ENCODE measurements at places on chromosomes 11 and 22. TPM values are rescaled to one million over a fixed set of nuclear protein-coding genes. Genes with fewer than 3 reads are reported as not detected.

ZNF408 gene
- polyA plus RNA-seq = 6.6 TPM

- no peak for DNase-seq
Measured at GRCh38 chr11:18633256-18634139, 644 bp downstream of the SPTY2D1 start.

DNA sequence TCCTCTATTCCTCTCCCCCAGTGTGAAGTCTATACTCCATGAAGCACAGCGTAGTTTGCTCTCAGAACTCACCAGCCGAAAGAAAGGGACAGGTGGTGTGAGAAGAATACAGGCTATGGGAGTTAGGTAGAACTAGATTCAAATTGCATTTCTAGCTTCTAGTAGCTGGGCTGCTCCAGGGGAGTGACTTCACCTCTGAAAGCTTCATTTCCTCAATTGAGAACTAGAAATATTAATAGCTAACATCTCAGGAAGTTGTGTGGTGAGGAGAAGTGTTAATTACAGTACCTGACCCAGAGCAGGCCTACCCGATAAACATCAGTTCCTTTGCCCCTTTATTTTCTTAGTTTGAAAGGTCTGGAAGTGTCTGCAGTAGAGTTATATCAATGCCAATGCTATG lies 484.7 kb upstream of the TENM4 start:
- no peak for DNase-seq

GRCh38 chr11:115566180-115566764 lies 62.1 kb upstream of the CADM1 start:
- no peak for DNase-seq

- no peak for DNase-seq
Measured at GRCh38 chr22:24176630-24177029, 4.7 kb upstream of the SUSD2 start.

MYBPC3 gene
- polyA plus RNA-seq = 0.13 TPM

GRCh38 chr11:92826136-92826535 lies 143.3 kb upstream of the MTNR1B start:
- no peak for DNase-seq

ADSL gene
- 176 TPM for polyA plus RNA-seq

APOL5 gene
- polyA plus RNA-seq = not detected

RAB36 gene
- polyA plus RNA-seq = 1.4 TPM

GRCh38 chr22:19454156-19454555 lies 6.6 kb upstream of the C22orf39 start:
- no peak for DNase-seq

ANO9 gene
- polyA plus RNA-seq = 0.08 TPM

DNA sequence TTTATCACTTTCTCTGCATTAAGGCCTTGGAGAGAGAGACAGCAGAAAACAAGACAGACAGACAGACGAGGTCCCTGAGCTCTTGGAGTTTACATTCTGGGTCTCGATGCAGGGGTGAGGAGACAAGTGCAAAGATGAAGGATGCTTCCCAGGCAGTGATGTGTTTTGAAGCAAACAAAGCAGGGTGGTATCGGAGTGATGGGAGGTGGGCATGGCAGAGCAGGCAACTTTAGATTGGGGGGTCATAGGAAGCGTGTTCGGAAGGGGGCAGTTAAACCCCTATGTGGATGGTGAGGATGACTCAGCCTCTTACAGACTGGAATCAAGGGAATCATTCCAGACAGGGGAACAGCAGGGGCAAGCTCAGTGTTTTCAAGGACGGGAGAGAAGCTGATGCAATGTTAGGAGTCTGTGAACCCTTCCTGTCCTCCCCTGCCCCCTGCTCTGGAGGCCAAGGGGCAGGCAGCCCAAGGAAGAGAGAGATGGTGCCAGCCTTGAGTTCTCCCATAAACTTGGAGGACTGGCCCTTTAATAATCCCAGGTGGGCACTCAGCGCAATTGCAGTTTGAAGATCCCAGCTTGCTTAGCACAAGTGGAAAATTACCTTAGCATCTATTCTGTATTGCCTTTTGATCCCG lies 180.2 kb downstream of the CHST1 start:
- DNase-seq = no peak

TYR gene
- polyA plus RNA-seq = not detected

KRTAP5-1 gene
- not detected for polyA plus RNA-seq

- DNase-seq = peak; percentile 31
Measured at GRCh38 chr11:47552056-47552565, 821 bp downstream of the CELF1 start.

- no peak for DNase-seq
Measured at GRCh38 chr11:25271301-25271700, 774.4 kb downstream of the LUZP2 start.

UBQLNL gene
- polyA plus RNA-seq = 0.11 TPM

DNA sequence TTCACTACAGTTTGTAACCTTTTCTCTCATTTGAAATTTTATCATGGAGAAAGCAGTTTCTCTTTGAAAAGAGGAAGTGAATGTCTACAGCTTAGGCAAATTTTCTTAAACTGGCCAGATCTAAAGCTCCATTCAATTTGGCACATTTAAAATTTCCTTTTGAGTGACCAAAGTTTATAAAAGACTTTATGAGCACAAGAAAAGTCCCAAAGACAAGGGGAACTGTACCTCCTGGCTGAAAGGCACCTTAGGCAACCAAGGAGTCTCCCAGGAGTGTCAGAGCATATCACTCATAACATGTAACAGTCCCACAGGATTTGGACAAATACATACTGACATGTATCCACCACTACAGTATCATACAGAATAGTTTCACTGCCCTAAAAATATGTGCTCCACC lies 41.3 kb downstream of the NARS2 start:
- no peak for DNase-seq

GRCh38 chr11:47863189-47863897 lies 15.2 kb upstream of the NUP160 start:
- peak; percentile 46 for DNase-seq

DNA sequence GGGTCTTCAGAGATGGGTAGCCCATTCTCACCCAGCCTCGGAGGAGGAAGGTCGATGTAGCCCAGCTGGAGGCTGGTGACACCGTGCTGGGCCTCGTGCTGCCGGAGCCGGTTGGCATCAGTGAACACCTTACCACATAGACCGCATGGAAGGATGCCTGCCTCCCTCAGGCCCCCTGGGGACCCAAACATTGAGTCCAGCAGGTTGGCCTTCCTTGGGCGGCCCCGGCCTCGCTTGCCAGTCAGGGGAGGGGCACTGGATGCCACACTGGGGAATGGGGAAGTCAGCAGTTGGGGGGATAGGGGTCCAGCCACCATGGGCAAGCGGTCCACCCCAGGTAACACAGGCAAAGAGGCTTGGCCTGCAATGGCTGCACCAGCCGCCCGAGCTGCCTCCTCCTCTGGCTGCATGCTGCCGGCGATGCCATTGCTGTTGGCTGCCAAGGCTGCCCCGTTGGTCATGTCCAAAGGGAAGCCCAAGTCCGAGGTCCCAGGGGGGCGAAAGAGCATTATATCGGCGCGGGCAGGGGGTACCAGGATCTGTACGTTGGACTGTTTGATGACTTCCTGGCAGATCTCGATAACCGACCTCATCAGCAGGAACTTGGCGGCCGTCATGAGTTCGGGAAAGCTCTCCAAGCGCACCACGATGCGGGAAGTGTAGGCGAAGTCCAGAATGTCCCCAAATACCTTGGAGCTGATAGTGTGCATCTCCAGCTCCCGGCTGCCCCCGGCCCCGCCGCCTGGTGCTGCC lies 1.4 kb downstream of the PATZ1 start:
- DNase-seq = peak; percentile 63

DNA sequence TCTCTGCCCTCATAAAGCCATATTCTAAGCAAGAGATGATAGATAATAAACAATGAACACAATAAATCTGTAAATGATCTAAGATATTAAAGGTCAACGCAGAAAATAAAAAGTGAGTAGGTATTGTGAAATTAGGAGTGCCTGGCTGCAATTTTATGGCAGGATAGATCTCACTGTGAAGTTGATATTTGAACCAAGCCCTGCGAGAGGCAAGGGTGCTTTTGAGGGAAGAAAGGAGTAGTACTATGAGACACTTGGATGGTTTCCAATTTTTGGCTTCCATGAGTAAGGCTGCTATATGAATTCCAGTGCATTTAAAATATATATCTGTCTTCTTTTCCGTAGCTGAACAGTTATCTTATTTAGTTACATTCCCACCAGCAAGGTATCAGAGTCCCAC lies 720.0 kb upstream of the CNTN5 start:
- DNase-seq = no peak

PCF11 gene
- polyA plus RNA-seq = 72.1 TPM

- no peak for DNase-seq
Measured at GRCh38 chr11:126930091-126930841, 70.3 kb downstream of the KIRREL3 start.

DNA sequence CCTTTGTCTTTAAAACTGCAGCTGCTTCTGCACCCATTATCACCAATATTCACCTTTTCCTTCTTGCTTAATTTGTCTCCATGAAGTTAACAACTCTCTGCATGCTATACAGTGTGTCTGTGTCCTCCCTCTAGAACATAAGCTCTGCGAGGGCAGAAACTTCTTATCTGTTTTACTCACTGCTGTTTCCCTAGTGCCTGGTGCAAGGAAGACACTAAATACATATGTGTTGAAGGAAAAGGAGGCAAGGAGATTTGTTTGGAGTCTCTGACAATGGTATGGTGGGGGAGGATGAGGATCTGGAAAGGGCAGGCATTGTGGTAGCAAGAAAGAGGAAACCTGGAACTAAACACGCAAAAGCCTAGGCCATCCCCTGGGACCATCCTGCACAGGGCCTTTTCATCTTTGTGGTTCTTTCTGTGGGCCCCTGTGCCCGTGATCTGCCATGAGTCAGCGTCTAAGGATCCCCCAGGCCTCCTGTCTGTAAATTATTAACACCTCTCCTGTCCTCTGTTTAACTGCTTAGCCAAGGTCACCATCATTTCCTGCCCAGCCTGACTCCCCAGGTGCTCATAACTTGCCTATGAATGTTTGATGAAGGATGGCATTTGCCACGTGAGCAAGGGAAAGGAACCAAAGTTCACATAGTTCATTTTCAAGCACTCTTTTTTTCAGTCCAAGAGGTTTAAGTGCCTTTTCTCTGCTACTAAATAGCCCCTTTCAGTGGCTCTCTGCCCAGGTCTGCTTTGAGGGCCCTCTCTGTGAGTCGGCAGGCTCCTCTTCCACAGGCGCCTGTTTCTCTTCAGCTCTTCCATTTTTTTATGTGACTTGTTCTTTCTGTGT lies 131.1 kb downstream of the RASSF10 start:
- no peak for DNase-seq

GRCh38 chr11:78884761-78885160 lies 310.1 kb upstream of the NARS2 start:
- DNase-seq = no peak

OR5B21 gene
- not detected for polyA plus RNA-seq

- DNase-seq = no peak
Measured at GRCh38 chr11:102061276-102061675, 14.0 kb downstream of the CFAP300 start.

- DNase-seq = no peak
Measured at GRCh38 chr11:59172345-59173079, 580 bp downstream of the DTX4 start.

DNA sequence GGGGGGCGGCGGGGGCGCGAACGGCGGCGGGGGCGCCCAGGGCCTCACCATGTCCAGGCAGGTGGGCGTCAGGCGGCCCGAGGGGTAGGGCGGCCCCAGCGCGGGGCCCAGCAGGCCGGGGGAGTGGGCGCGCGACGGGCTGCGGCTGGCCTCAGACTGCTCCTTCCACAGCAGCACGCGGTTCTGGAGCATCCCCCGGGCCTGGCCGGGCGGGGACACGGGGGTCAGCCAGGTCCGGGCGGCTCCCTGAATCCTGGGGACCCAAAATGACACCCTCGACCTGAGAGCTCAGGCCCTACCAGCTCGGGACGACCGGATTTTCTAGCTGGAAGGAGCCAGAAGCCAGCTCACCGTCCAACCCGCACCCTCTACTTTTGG lies 5.5 kb upstream of the SLC16A8 start:
- DNase-seq = no peak

GRCh38 chr11:73242251-73243092 lies 24.4 kb downstream of the P2RY2 start:
- peak; percentile 77 for DNase-seq

- DNase-seq = no peak
Measured at GRCh38 chr11:92969293-92969633, 188 bp upstream of the MTNR1B start.

GRCh38 chr11:33040862-33041453 lies 1.6 kb downstream of the TCP11L1 start:
- no peak for DNase-seq

GRCh38 chr22:27720860-27721259 lies 80.7 kb downstream of the MN1 start:
- no peak for DNase-seq

DNA sequence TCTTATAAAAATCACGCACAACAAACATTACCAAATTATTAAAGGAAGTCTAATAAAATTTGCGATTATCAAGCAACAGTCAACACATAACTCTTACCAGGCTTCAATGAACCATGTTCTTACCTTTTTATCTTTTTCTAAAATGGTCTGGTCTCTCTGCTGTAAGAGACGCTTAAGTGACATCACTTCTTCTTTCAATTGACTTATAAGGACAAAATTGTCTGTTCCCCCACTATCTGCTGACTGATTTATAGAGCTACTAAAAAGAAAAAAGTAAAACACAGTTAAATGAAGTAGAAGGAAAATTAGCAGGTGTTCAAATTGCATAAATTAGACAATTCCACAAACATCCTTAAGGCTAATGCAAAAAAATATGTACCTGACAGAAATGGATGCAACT lies 10.9 kb downstream of the FAM76B start:
- no peak for DNase-seq

All from muscle of arm (tissue), 14 donors.